Stimulated activated CD8-positive, alpha-beta memory T cell treated with anti-CD3 and anti-CD28 coated beads, Interleukin-4, amount 100 ng/mL, for 4 hours (primary cell): ENCODE measurements at places on chromosomes 3 and 15.
A peak's percentile ranks its signal among the peaks of the same experiment; 100 is the strongest.

GRCh38 chr3:84772841-84773240 lies 185.9 kb upstream of the CADM2 start:
- DNase-seq: no peak

DNA sequence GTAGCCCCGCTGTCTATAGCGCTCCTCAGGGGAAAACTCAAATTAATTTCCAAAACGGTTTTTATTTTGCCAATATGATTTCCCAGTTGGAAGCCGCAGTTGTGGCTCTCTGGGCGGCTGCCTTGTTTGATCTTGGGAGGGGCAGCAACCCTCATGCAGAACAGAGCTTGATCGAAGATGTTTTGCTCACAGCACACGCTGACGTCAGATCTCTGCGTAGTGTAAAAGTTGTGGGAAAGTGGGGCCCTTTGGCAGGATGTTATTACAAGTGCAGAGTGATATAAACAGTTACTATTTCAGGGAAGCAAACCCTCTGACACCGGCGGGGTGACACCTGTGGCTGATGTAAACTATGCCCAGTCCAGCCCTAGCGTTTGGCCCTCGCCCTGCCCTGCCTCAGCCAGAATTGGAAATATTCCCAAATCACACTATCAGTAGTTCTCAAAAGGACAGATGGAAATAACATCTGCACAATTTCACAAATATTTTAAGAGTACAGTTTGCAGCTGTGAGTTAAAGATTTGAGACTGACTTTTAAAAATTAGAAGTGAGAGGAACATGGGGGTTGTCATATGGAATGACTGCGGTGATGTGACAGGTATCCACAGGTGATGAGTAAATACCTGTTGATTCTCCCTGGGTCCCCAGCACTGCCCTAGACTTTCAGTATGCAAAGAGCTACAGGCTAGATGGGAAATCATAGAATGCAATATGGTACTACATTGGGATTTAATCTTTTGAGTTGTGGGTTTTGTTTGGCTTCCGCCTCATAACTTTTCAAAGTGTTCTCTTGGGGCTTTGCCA lies 1.7 kb downstream of the SYNM start:
- no peak for DNase-seq

- DNase-seq: no peak
Measured at GRCh38 chr15:25178835-25179672, 224.3 kb downstream of the SNRPN start.

DNA sequence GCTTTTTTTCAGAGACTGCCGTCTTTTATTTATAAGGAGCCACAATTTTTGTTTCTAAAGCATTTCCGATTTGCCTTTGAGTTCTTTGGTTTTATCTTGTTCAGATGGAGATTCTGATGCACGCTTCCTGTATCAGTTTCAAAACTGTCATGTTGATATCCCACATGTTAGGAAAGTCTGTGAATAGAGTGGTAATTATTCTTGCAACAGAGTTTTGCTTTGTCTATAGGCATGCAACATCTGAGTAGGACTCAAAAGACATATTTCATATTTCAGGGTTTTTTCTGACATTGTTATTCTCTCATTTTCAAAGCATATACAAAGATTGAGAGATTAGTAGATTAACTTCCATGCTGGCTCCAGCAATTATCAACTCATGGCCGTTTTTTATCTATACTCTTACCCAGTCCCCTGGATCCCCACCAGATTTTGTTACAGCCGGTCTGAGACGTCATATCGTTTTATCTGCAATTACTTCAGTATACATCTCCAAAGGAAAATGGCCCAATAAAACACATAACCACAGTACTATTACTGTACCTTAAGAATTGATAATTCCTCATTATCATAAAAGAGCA lies 22.4 kb downstream of the PAQR5 start:
- no peak for DNase-seq

GRCh38 chr15:88076328-88076727 lies 180.2 kb downstream of the NTRK3 start:
- no peak for DNase-seq

DNA sequence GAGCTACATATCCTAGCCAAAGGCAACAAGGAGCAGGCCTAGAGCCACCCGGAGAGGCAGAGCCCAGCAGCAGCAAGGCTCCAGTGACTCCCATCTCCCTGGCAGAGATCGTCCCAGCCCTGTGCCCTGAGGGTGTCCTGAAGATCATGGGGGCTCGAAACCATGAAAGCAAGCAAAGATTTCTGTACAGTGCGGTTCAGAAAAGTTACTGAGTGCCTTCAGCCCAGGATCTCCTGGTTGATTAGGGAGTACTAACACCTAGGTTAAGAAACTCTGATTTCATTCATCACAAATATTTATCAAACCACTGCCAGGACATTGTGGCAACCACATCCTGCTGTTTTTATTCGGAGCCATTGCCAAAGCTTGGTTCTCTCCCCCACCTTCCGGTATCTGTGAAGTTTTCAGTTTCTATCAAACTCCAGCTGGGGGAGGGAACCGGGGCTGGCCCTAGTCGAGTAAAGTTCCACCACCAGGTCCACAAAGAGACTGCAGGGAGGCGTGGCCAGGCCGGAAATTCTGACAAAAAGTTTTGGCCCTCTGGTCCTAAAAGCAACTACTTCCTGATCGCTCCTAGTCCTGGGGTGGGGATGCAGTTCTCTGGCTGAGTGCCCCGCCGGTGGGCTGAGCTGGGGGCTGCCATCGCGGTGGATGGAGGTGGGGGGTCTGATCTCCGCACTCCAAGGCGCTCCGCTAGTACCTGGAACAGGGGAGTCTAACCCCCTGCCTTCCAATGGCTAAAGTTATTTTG lies 1.2 kb downstream of the RAB43 start:
- peak; percentile 67 for DNase-seq

- DNase-seq: no peak
Measured at GRCh38 chr3:71843071-71843470, 58.1 kb upstream of the PROK2 start.

- DNase-seq: no peak
Measured at GRCh38 chr3:31253782-31254181, 278.9 kb upstream of the STT3B start.

DNA sequence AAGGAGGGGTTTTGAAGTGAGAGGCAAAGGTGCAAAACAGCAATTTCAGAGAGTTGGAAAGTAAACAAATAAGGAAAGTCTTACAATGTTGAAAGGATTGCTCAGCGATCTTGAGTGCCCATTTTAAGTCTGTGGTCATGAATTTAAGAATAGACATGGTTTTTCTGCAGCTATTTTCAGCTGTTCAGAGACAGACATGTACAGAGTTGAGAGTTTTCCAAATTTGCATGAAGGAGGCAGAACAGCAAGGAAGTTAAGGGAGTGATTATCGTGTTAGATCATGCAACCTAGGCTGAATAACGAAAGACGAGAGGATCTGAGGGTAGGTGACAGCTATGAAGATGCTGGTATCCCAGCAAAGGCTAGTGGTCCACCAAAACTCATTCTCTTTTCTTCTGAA lies 37.2 kb downstream of the DET1 start:
- no peak for DNase-seq

DNA sequence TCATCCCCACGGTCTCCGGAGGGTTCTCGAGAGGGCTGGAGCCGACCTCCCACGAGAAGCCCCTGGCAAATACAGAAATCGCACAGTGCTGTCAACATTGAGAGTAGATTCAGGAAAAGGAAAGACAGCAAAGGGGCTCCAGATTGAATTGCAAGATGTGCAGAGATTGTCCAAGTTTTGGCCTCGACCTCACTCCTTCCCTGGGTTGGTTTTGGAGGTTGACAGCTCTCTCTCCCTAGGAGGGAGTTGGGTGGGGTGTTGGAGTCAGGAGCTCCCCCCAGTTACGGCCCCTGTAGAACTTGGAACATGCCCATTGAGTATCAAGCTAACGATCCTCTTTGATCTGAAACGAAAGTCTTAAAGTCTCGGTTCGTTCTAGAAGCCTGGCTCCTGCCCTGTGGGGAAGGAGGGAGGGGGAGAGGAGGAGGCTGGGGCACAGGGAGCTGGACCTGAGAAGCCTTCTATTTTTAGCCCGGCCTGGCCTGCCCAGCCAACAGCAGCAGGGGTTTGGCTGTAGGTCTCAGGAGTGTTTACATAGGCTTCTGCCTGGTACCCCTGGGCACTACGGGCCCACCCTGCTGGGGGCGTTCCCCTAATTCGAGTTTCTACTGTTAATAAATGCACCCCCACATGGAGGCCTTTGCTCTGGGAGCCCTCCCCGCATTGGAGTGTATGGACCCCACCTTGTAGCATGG lies 672 bp upstream of the KY start:
- no peak for DNase-seq

DNA sequence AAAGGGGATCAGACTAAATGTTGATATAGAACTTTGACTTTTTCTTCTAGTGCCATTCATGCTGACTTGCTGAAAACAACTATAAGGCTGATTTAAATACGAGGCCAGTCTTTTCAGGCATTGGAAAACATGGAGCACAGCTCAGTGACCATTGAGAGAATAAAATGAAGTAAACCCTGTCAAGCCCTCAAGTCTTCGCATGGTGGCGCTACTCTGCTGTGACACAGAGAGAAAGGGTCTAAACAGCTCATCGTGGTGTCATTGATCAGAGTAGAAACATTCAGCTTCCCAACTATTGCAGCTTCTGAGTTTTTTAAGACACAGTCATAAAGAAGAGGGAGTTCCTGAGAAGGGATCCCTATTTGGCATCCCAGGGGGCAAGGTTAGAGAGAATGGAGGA lies 716.2 kb downstream of the DIPK2A start:
- DNase-seq: no peak

DNA sequence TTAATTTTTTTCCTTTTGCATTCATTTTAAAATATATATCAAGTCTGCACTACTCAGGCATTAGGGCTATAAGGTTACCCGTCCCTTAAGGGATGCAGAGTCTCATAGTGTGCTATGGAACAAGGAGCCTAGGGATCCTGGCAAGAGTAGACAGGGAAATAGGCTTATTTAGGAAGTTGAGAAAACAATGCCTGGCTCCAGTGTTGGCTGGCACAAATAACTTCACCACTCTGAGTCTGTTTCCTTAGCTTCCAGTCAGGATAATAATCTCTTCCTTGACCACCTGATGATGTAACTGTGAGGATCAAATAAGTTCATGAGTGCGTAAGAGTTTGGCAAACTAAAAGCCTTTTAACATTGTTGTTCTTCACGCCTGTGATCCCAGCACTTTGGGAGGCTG lies 540.8 kb upstream of the IL12A start:
- DNase-seq: no peak

DNA sequence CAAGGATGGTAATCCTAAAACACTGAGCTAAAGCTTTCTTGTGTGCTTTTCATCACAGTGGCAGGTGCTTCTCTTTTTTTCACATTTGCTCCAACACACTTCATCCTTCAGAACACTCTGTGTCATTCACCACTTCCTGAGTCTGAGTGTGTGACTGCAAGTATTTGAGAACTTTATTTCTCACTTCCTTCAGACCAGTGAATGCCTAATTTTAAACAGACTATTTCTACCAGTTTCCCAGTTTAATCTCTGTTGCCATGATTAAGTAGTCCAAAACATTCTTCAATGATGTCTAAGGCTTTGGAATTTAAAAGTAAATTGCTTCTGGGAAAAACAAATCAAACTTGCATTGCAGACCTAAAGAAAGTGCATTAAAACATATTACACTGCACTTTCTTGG lies 541.2 kb downstream of the RBMS3 start:
- no peak for DNase-seq

GRCh38 chr3:184345317-184346144 lies 8.1 kb downstream of the FAM131A start:
- no peak for DNase-seq

GRCh38 chr3:79113876-79114275 lies 653.9 kb downstream of the ROBO1 start:
- no peak for DNase-seq

DNA sequence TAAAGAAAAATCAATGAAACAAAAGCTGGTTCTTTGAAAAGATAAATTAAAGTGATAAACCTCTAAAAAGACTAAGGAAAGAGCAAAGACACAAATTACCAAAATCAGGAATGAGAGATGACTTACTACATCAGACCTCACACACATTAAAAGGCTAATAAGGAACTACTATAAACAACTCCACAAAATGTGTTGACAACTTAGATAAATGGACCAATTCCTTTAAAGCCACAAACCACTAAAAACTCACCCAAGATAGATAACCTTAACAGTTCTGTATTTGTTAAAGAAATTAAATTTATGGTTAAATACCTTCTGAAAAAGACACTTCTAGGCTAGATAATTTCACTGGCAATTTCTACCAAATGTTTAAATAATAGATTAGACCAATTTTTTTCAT lies 170.4 kb downstream of the SMAD6 start:
- no peak for DNase-seq

GRCh38 chr3:45345846-45346580 lies 42.4 kb upstream of the LARS2 start:
- DNase-seq: no peak

GRCh38 chr15:48427479-48427878 lies 96.2 kb downstream of the DUT start:
- DNase-seq: no peak

DNA sequence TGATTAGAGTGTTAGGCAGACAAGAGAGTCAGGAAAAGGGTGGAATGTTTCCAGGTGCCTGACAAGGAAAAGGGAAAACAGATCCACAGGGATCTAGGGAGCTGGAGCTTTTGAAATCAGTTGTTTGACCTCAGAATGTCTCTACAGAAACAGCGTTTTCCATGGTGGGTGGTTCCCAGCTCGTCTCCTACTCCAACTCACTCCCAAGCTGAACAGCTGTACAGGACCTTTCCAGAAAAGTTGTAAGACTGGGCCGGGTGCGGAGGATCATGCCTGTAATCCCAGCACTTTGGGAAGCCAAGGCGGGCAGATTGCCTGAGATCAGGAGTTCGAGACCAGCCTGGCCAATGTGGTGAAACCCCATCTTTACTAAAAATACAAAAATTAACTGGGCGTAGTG lies 55.7 kb upstream of the RYK start:
- no peak for DNase-seq

GRCh38 chr3:123713211-123713610 lies 128.4 kb upstream of the HACD2 start:
- DNase-seq: no peak

DNA sequence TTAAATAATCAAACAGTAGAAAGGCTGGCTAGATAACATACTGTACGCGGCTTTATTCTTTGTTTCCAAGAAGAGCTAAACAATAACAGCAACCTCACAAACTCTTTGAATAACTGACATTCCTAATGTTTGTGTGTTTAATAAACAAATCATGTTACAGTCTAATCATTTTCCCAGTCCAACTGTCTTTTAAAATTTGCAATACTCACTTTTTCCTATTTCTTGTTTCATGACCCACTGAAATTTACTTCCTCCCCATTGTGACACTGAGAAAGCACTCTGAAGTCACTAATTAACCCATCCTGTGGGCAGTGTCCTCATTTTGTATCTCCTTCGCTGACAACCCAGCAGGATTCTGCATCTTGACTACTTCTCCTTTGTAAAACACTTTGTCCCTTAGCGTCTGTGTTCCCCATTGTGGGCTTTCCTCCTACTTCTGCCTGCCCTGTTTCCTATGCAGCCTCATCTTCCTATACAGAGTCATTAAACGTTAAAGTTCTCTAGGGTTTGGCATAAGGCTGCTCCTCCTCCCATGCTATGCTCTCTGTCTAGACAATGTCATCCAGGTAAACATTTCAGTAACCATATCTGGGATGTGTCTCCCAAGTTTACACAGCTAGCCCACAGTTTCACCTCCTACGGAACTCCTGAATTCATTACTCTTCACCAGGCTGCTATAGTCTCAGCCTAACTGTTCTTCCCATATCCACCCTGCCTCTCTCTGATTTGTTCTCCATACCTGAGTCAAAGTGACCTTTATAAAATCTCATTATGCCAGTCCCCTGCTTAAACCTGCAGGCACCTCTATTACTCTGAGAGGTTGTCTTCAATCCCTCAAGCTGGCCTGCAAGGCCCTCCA lies 148.9 kb downstream of the GREM1 start:
- DNase-seq: no peak

- DNase-seq: no peak
Measured at GRCh38 chr3:145450018-145450682, 710.8 kb downstream of the PLOD2 start.
